ENCODE measurements at places on chromosomes 5 and 9.

GRCh38 chr5:35319333-35320002, 89.2 kb upstream of the PRLR start:
- DNase-seq: no peak

- DNase-seq: no peak
These were observed 5.9 kb downstream of the FBN2 start for GRCh38 chr5:128532127-128532526.

DNA sequence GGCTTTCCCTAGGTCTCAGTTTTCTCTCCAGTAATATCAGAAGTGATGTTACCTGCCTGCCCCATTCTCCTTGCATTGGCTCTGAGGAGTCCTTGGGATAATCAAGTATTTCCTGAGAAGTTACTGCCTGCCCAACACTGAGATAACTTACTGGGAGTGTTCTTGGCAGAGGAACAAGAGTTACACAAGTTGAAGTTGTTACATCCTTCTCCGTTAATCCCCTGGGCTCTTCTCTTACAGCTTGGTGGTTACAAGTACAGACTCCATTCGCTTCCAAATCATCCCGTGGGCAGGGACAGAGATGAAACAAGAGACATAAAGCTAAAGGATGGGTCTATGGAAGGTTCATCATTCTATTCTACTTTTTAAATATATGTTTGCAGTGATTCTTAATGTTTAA, 74.1 kb upstream of the SAP30L start:
- no peak for DNase-seq

GRCh38 chr9:131668439-131669268, 71.2 kb downstream of the RAPGEF1 start:
- DNase-seq: peak; percentile 46

DNA sequence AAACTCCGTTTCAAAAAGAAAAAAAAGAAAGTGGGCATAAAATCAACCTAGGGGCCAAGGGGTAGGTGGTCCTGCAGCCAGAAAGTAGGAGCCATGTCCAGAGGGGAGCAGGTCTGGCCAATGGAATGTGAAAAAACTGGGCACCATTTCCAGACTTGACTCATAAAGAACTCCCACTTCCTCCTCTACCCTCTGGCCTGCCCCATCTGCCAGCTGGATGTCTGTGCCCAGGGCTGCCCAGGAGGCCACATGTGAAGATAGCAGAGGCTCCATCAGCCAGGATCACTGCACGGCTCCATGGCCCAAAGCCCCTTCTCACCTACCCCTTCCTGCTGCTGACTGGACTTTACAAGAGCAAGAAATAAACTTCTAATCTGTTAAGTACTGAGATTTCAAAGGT, 42.1 kb upstream of the EEIG1 start:
- DNase-seq: no peak

- DNase-seq: no peak
These were observed 52.9 kb upstream of the PAPPA start for GRCh38 chr9:116100711-116101121.

DNA sequence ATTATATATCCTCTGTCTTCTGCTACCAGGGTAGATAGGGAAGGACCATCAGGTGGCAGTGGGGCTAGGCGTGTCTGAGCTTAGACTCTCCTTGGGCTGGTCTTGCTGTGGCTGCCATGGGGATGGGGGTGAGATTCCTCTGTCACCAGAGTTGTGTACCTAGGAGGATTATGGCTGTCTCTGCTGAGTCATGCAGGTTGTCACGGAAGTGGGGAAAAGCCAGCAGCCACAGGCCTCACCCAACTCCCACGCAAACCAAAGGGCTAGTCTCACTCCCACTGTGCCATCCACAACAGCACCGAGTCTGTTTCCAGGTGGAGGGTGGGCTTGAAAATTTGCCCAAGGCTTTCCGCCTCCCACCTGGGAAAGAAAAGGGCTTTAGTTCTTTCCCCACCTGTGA, 476.1 kb downstream of the CYLC2 start:
- no peak for DNase-seq

DNA sequence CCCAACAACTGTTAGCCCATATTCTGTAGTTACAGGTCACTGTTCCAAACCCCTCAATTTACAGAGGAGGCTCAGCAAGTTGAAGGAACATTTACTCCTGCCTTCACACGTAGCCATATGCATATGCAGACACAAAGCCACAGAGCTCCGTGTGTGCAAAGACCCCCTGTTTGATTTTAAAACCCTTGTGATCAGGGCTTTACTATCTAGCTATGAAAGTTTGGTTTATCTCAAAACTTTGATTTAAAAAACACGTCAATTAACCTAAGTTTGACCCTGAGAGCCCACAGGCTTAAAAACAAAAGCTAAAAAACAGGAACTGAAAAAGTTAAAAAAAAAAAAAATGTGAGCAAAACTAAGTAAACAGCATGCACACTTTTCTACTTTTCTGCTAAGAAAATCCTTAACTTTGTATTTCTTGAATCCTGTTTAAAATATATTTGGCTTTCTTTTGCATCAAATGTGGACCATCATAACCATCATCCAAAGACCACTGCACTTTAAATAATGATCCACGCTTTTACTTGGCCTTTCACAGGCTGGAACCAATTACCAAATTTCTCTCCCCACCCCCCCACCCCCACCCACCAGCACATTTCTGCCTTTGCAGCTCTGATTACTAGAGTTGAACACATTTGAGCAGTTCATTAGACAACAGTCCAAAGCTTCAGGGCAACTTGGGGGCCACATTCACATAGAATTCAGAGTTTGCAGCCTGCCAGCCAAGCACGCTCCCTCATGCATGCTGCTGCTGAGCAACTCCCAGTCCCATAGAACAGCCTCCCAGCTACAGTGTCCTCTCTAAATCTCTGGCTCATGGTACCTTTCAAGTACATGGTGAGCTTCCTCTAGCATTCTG, 128.8 kb upstream of the MAP3K1 start:
- DNase-seq: no peak

- no peak for DNase-seq
These were observed 29.5 kb downstream of the POU4F3 start for GRCh38 chr5:146368137-146368536.

DNA sequence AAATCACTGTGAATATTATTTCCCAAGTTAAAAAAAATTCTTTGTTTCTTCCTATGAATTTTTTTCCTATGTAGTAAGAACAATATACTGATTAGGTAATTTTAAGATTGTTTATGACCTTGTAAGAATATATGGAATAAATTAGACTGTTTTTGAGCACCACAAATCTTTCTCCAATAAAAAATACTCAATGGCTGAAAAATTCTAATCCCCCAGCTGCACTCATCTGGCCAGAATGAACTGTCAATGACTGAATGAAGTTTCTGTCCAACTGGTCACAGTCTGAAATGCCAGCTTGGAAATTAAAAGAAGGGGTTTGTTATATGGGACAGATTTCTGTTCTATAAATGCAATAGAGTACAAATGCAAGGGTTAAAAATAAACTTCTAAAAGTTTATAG, 569.5 kb upstream of the SEMA6A start:
- DNase-seq: no peak
